Ascending aorta (tissue), 2 donors: ENCODE measurements at places on chromosomes 5 and 9.

- no peaks in the 10 kb centered on the region for H3K36me3 ChIP-seq
- H3K4me1 ChIP-seq, result no peaks in the 10 kb centered on the region
- no peak overlapping the region for H3K27ac ChIP-seq
Observed at GRCh38 chr5:128334010-128334716, 203.9 kb downstream of the FBN2 start.

DNA sequence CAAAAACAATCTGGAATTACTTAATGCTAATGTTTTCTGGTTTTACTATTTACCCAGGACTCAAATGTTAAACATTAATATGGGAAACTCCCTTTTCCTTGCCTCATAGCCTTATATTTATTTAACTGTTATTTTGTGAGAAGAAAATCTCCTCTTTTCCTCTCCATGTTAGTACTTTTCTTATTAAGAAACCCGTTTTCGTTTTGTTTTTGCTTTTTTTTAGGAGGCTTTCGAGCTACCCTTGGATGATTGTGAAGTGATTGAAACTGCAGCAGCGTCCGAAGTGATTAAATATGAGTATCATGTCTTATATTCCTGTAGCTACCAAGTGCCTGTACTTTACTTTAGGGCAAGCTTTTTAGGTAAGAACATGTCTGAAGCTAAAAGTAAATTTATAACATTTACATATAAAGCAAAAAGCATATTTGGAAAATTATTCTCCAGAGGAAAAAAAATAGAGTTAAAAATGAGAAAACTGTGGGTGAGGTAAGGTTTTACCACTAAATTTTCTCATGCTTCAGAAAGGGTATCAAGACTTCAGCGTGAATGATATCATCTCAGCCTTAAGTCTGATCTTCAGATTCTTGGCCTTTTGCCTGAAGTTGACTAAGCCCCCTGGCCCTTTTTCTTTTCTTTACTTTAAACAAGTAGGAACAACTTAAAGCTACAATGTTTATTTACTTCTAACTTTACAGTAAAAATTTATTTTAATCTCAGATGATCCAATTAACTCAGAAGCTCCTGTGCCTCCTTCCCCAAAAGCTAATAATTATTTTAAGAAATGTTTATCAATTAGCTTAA is 113.8 kb downstream of the RPS23 start:
- H3K4me1 ChIP-seq, result peaks cover 9% of the 10 kb centered on the region
- DNase-seq, result no peak
- H3K4me3 ChIP-seq, result no peak overlapping the region
- no peaks in the 10 kb centered on the region for H3K36me3 ChIP-seq
- H3K27me3 ChIP-seq, result no peaks in the 10 kb centered on the region

GRCh38 chr5:18507114-18507513 is 872.9 kb downstream of the TAF11L14 start:
- H3K27ac ChIP-seq, result no peak overlapping the region
- no peak overlapping the region for H3K4me3 ChIP-seq
- no peak for DNase-seq
- no peaks in the 10 kb centered on the region for H3K36me3 ChIP-seq
- H3K27me3 ChIP-seq, result no peaks in the 10 kb centered on the region
- H3K4me1 ChIP-seq, result no peaks in the 10 kb centered on the region

DNA sequence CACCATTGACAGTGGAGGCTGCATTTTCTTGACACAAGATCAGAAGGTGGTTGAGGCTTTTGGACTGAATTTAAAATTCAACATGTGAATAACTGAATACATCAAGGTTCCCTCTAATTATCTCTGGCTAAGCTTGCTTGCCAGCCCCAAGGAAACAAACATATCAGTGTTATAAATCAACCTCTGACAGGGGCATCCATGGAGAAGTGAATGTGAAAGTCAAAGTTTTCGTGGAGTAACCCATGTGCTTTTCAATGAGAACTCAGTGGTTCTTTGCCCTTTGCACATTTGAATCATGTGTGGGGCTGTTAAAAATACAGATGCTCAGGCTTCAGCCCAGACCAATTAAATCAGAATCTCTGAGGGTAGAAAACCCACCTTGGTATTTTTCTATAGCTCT is 128.9 kb downstream of the LRRC70 start:
- no peak overlapping the region for H3K27ac ChIP-seq
- H3K4me3 ChIP-seq, result no peak overlapping the region
- no peaks in the 10 kb centered on the region for H3K36me3 ChIP-seq
- no peaks in the 10 kb centered on the region for H3K4me1 ChIP-seq
- no peak for DNase-seq

- no peaks in the 10 kb centered on the region for H3K4me1 ChIP-seq
- no peak overlapping the region for H3K4me3 ChIP-seq
- H3K36me3 ChIP-seq, result no peaks in the 10 kb centered on the region
- no peak overlapping the region for H3K27ac ChIP-seq
- no peak for DNase-seq
Observed at GRCh38 chr5:37810311-37810710, 29.5 kb downstream of the GDNF start.

- no peaks in the 10 kb centered on the region for H3K27me3 ChIP-seq
- no peaks in the 10 kb centered on the region for H3K4me1 ChIP-seq
- no peak overlapping the region for H3K27ac ChIP-seq
Observed at GRCh38 chr5:144230806-144231205, 60.1 kb downstream of the KCTD16 start.

DNA sequence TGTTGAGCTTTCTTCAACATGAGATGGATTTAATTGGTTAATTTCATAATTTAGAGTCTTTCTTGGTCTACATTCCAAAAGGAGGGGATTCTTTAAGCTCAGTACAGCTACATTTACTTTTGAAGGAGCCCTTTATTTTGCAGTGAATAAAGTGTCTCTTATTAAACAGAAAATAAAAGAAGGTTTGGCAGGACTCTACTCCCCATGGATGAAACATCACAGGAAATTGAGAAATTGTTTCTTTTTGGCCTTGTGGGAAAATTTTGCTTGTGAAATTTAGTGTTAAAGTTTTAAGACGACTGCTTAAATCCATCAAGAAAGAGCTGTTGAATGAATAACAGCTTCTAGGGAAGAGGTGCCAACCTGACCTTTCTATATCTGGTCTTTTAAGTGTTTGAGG is 187.7 kb downstream of the NTRK2 start:
- H3K4me3 ChIP-seq, result no peak overlapping the region
- DNase-seq, result no peak
- H3K36me3 ChIP-seq, result no peaks in the 10 kb centered on the region
- peaks cover 7% of the 10 kb centered on the region for H3K4me1 ChIP-seq
- H3K27ac ChIP-seq, result peak overlapping the region; percentile 64

- H3K36me3 ChIP-seq, result no peaks in the 10 kb centered on the region
- H3K4me1 ChIP-seq, result no peaks in the 10 kb centered on the region
- H3K27ac ChIP-seq, result no peak overlapping the region
- H3K27me3 ChIP-seq, result no peaks in the 10 kb centered on the region
Observed at GRCh38 chr5:39224196-39224761, 4.9 kb upstream of the FYB1 start.

- H3K27ac ChIP-seq, result no peak overlapping the region
- H3K4me3 ChIP-seq, result no peak overlapping the region
- no peaks in the 10 kb centered on the region for H3K36me3 ChIP-seq
- no peaks in the 10 kb centered on the region for H3K27me3 ChIP-seq
- no peak for DNase-seq
Observed at GRCh38 chr5:61595426-61595825, 263.4 kb downstream of the ZSWIM6 start.

DNA sequence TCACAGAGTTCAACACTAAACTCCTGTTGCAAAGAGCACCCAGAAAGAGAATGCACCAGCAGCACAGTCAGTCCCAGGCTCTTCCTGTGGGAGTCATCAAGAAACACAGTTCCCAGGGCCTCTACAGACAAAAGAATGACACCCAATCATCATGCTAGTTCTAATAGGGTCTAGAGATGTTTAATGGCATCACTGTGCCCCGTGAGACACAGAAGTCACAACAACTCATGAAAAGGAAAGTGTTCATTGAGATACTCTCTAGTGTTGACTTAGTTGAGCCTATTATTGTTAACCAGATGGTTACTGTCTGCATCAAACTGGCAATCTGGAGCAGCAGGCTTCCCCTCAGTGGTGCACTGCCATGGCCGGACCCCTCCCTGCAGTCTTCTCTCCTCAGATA is 1.6 kb downstream of the KLHL3 start:
- no peaks in the 10 kb centered on the region for H3K27me3 ChIP-seq
- H3K27ac ChIP-seq, result peak overlapping the region; percentile 55
- DNase-seq, result no peak
- H3K36me3 ChIP-seq, result no peaks in the 10 kb centered on the region
- peak overlapping the region; percentile 66 for H3K4me3 ChIP-seq

- H3K4me3 ChIP-seq, result peak overlapping the region; percentile 56
- peaks cover 3% of the 10 kb centered on the region for H3K4me1 ChIP-seq
- DNase-seq, result peak; percentile 45
Observed at GRCh38 chr5:16713386-16713928, 96.7 kb upstream of the RETREG1 start.

DNA sequence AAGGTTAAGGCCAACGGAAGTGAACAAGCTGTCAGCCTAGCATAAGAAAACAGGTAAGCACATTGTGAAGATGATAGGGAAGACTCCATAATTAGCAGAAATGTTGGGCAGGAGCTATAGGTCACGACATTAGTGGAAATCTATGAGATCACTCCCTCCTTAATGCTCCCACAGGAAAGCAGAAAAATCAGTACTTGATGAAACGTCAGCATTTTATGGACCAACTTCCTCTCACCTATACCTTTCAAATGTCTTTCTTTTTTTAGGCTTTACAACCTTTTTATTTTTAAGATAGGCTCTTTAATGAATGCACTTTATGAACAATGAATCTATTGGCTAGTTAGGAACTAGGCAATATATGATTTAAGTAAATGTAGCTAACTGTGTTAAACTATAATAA is 29.4 kb upstream of the HCN1 start:
- H3K4me1 ChIP-seq, result no peaks in the 10 kb centered on the region
- DNase-seq, result no peak
- no peaks in the 10 kb centered on the region for H3K27me3 ChIP-seq
- no peak overlapping the region for H3K4me3 ChIP-seq

DNA sequence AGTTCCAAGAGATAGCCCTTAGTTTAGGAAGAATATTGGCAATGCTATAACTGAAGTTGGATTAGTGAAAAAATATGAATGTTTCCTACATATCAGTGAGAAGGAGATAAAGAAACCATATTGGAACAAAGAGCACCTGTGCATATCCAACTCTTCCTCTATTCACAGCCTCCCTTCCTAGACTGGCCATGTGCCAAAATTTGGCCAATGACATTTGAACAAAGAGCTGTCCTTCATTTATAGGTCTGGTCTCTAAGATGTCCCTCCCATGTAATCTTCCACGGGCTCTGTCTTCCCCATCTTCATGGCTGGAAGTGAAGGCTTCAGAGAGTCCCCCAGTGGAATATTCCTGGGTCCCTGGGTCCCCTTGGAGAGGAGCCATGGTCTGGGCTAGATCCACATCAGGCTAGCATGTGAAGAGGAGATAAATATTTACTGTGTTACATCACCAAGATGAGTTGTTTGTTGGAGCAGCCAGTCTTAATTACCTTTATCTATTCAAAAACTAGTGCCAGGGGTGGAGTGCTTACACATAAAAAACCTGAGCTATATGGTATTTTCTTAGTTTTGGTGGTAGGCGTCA is 190.0 kb upstream of the S1PR3 start:
- no peak overlapping the region for H3K27ac ChIP-seq
- no peaks in the 10 kb centered on the region for H3K27me3 ChIP-seq
- no peak for DNase-seq

DNA sequence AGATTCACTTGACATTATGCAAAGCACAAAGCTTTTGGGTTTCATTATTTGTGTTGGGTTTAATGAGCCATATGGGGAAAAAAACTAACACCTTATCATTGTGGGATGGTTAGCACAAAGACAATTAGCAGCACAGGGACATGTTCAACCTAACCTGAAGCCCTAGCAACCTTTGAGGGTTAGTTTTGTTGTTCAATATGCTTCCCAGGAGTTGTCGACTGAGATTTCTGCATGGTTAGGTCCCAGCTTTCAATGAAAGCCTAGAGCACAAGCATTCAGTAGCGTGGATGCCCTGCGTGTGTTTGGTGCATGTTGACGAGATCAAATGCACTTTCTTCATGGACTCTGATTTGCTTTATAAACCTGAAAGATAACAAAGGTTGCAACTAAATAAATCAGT is 565.2 kb upstream of the TLE4 start:
- no peak overlapping the region for H3K27ac ChIP-seq
- no peaks in the 10 kb centered on the region for H3K4me1 ChIP-seq
- no peaks in the 10 kb centered on the region for H3K36me3 ChIP-seq
- no peak overlapping the region for H3K4me3 ChIP-seq
- H3K27me3 ChIP-seq, result no peaks in the 10 kb centered on the region

DNA sequence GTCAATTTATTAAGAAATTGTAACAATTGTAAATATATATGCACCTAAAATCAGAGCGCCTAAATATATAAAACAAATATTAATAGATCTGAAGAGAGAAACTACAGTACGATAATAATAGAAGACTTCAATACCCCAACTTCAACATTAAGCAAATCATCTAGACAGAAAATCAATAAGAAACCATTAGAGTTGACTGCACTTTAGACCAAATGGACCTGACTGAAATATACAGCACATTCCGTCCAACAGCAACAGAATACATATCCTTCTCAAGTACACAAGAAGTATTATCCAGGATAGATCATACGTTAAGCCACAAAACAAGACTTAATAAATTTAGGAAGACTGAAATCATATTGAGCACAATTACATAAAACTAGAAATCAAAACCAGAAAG is 208.7 kb downstream of the MED10 start:
- no peaks in the 10 kb centered on the region for H3K4me1 ChIP-seq
- no peaks in the 10 kb centered on the region for H3K27me3 ChIP-seq
- no peaks in the 10 kb centered on the region for H3K36me3 ChIP-seq
- no peak for DNase-seq
- no peak overlapping the region for H3K27ac ChIP-seq

DNA sequence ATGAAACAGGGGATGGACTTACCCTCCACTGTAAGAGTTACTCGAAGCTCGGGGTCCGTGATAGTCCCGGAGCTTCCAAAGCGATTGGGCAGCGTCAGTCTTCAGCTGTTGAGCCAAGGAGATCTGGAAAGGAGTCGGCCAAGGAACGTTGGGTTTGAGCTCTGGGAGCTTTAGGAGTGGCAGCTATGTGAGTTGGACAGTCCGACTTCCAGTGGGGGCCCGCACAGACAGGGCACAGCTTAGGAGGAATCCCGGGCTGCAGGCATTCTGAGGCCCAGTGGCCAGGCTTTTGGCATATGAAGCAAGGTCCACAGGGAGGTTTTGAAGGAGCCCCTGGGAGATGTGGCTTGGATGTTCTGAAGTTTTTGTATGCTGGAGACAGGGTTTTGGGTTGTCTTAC is 72.7 kb downstream of the PHAX start:
- no peak overlapping the region for H3K27ac ChIP-seq
- H3K27me3 ChIP-seq, result no peaks in the 10 kb centered on the region
- H3K4me3 ChIP-seq, result no peak overlapping the region
- DNase-seq, result no peak
- no peaks in the 10 kb centered on the region for H3K4me1 ChIP-seq

- H3K4me1 ChIP-seq, result no peaks in the 10 kb centered on the region
- peaks cover under 1% of the 10 kb centered on the region for H3K36me3 ChIP-seq
- H3K27ac ChIP-seq, result no peak overlapping the region
- no peaks in the 10 kb centered on the region for H3K27me3 ChIP-seq
- H3K4me3 ChIP-seq, result no peak overlapping the region
Observed at GRCh38 chr5:40781843-40782409, 16.2 kb downstream of the PRKAA1 start.

GRCh38 chr5:67969631-67970030 is 245.9 kb upstream of the PIK3R1 start:
- no peak overlapping the region for H3K4me3 ChIP-seq
- no peak for DNase-seq
- no peaks in the 10 kb centered on the region for H3K36me3 ChIP-seq
- no peaks in the 10 kb centered on the region for H3K4me1 ChIP-seq
